ENCODE measurements at places on chromosomes 12 and 14.

- no peak for DNase-seq
Observed at GRCh38 chr12:3087758-3088650, 10.8 kb downstream of the TSPAN9 start.

DNA sequence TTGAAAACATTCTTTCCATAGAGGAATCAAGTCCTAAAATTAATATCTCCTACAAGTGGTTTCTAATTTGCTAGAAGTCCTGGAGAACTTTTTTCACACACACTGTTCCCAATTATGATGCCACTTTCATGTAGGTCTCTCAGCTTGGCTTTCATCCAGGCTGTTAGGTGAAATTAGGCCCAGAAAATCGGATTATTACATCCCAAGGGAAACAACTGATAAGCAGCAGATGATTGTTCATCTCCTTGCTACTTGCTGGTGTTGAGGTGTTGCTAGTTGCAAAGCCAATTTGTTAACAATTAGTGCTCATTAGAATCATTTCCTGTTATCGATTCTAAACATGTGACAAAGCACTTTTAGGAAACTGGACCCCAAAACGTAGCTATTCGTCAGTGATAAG, 248.0 kb downstream of the PDZRN4 start:
- no peak for DNase-seq

- DNase-seq = peak; percentile 8
Observed at GRCh38 chr12:126069549-126070165, 1004.4 kb downstream of the AACS start.

DNA sequence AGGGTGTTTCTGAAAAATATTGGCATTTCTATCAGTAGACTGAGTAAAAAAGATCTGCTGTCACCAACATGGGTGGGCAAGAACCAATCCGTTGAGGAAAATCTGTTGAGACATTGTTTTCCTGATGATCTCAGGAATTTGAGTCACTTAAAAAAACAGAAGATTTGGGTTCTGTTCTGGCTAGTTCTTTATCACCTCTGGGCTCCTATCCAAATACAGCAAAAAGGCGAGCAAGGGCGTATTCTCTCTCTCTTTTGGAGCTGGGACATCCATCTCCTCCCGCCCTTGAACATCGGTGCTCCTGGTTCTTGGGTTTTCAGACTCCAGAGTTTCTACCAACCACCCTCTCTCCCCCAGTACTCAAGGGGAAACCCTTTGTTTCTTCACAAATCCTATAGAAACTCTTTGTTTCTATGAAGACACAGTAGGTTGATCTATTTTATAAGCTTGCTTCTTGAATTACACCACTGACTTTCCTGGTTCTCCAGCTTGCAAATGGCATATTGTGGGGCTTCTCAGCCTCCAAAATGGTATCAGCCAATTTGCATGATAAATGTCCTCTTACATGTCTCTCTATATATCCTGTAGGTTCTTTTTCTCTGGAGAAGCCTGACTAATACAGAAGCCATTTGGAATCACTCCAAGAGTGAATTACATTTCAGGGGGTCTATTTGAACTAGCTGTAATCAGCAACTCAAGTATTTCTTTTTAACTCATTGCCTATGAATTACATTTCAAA, 263.9 kb upstream of the TMTC1 start:
- peak; percentile 50 for DNase-seq

DNA sequence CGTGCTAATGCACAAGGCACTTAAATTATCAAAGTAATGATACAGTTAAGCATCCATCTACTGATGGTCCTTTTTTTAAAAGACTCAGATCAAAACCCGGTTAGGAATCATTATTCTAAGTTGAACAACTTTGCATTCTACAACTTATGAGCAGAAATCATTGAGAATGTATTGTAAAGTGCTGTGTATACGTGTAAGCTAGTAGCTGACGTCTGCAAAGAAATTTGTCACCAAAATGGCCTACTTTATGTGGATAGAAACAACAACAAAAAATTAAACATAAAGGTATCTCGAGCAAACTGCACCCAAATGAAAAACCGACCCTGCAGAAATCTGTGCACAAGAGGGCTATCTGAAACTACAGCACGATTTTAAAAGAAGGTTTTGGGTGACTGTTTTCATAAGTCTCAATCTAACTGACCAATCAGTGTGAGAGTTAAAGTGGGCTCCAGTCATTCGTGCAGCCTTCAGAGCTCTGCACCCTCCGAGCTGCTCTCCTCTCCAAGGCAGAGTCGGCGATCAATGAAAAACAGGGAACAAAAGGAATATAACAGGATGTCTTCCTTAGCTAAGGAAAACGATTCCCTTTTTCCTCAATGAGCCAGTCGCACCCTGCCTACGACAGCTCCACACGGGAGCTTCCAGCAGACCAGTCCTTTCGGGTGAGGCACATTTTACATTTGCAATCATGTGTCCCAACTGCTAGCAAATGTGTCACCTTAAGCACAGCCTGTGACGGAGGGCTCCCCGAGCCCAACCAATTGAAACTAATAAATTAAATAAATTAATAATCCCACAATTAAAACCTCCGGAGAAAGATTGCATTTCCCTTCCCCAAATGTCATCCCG, 200.7 kb upstream of the FOXN3 start:
- DNase-seq = peak; percentile 75

DNA sequence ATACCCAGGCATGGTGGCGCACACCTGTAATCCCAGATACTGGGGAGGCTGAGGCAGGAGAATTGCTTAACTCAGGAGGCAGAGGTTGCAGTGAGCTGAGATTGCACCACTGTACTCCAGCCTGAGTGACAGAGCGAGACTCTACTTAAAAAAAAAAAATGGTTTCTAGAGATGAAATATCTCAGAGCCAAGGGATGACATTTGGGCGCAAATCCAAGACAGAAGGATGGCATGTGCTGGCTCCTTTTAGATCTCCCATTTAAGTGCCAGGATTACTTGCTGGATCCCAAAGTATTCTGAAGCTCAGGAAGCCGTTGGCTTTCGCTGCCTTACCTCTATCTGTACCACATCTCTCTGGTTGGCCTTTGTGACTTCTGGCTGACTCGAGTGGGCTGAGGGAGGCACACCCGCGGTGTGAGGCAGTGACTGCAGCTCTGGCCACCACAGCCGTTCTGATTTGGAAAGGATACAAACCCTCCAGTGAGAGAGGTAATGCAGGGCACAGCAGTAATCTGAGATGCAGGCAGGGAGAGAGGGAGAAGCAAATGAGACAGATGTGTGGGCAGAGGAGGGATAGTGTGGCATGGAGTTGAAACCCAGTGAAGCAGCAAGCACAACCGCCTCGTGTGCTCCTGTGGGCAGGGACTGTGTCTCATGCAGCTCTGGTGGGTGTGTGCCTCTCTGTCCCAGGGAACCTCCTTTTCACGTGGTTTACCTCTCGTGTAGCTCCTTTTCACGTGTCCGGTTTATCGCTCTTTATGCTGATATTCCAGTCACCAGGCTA, 4.9 kb downstream of the B4GALNT3 start:
- DNase-seq = peak; percentile 24

- DNase-seq = no peak
Observed at GRCh38 chr14:77296906-77297305, 23.8 kb downstream of the POMT2 start.

DNA sequence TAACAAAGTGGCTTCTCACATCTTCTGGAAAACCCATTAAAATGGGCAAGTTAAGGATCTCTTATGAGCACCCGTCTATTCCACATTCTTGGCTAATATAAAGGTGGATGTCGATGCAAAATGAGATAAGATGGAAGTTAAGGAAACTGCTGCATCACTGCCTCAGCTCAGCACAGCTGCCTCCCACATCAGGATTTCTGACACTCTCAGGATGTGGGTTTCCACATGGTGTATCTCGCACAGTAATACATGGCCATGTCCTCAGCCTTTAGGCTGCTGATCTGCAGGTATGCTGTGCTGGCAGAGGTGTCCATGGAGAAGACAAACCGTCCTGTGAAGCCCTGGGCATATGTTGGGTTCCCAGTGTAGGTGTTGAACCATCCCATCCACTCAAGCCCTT, 1348.0 kb downstream of the TMEM121 start:
- DNase-seq = no peak

DNA sequence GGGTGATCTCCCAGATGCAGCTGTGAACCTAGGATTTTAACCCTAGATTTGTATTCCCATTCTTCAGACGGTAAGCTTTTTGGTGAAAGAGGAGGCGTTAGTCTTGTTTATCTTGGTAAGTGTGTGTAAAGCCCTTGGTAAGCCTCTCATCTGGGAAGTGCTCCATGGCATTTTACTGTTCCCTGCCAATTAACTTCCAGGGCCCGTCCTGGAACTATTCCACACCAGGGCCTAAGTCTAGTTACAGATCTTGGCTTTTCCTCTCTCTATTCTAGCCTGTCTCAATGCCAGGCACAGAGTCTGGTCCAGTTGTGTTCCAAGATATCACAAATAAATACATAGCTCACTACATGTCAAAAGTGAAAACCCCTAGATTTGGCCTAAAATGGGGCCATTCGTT, 42.4 kb downstream of the YEATS4 start:
- no peak for DNase-seq

DNA sequence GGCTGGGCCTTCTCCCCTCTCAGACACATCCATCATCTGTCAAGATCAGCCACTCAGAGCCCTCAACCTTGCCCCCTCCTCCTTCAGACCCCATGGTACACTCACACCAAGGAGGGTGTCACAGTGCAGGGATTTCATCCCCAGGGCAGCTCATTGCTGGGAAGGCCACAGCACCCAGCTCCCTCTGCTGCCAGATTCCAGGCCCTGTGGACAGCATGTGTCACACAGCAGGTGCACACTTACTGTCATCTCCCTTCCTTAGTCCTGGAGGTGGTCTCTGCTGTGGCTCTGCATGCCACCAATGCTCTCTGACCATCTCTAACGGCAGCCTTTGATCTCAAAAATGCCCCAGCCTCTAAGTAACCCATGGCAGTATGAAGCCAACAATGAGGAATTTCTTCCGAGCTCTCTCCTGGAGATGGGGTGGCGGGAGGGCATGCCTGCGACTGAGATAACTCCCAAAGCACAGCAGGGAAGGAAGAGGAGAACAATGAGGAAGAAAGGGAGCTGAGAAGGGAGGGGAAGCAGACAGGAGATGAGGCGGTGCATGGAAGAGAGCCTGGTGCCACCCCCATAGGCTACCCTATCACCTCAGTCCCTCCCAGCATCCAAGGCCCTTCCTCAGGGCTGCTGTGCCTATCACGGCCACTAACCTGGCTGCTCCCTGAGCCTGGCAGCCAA, 101.0 kb downstream of the SINHCAF start:
- DNase-seq = no peak

GRCh38 chr12:6852651-6853354, 853 bp downstream of the USP5 start:
- peak; percentile 83 for DNase-seq

DNA sequence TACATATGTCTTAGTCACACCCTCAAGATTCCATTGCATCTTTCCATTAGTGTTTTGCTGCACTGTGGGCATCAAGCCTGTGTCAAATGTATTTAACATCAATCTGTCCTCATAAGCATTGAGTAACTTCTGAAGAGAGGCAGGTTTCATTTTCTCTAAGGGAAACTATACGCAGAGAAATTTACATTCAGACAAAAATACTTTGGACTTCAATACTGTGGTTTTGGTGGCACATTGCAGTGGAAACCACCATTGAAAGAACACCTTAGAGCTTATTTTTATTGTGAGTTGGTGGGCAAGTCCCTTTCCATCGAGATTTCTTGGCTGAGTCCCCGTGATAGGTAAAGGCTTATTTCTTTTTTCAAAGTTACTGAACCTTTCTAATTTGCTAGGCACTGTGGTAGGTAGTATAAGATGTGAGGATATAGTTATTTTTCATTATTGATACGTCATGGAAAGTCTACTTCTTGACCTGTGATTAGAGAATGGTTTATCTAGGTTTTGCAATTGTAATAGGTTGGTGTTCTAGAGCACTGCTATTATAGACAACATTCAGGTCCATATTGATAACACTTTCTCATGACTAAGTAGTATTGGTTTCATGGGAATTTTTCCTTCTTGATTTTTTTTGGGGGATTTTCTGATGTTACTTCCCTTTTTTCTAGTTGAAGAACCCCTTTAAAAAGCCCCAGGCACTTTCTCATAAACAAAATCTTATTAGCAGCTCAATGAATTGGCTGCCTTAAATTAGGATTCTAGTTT, 81.9 kb downstream of the CFAP54 start:
- DNase-seq = no peak

DNA sequence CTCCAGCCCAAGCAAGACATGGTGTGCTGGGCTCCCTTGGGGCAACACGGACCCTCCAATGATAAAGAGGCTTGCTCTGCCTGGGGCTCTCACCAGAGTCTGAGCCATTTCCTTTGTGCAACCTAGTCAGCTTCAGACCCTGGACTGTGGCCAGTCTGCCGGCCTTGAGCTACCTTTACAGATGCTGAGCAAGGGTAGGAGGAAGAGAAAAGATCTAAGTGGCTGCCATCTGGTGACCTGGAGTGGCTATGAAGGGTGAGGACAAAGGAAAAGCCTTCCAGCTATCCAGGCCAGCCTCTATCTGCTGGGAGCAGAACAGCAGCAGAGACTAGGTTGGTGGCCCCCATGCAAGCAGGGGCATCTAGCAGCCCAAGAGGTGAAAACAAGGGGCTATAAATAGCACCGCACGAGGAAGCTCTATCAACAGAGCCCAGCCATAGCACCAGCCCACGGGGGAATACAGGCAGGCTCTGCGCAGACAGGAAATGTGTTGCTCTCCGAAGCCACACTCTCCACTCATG, 230.1 kb downstream of the FOXN3 start:
- no peak for DNase-seq

DNA sequence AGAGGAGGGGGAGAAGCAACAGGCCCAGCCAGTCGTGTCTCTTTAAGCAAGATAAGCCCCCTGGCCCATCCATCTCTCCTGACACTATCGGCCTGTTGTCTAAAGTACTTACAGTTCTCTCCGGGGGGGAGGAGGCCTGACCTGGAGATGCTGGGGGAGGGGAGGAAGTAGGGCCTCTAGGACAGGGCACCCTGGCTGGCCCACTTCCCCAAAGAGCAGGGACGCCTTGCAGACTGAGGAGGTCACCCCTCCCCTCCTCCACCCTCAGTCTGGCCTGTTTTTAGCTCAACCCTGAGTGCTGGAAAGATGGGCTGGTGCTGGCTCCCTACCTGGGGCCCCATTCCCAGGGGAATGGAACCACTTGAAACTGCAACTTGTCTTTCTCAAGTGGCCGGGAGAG, 70.3 kb downstream of the TBX5 start:
- DNase-seq = no peak

GRCh38 chr12:63668028-63668799, at the start of gene DPY19L2:
DPY19L2 (minus strand) TSS chr12:63668493; CDS start chr12:63668393, 100 bp downstream.
- peak; percentile 77 for DNase-seq

GRCh38 chr12:66044731-66045130, 85.8 kb downstream of the LLPH start:
- peak; percentile 53 for DNase-seq

DNA sequence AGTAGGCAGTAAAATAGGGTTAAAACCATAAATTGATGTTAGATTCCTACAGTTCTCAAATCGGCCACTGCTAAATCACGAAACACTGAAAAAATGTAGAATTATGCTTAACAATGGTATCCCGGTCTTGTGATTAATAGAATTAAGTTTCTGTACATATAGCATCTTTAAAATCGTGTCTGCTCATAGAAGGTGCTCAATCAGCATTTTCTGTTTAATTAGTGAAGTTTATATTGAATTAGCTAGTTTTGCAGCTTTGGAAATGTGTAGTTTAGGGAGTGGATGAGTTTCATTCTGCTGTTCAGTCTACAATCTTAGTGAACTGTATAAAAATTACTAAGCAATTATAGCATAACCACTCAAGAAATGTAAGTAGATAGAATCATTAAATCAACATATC, 1075.8 kb upstream of the FLRT2 start:
- no peak for DNase-seq

Measured in adipocyte (in vitro differentiated cells).